Esophagus mucosa (tissue), 1 donor: ENCODE measurements at places on chromosomes 2 and 18. TPM values are rescaled to one million over a fixed set of nuclear protein-coding genes. Genes with fewer than 3 reads are reported as not detected.

The SYT4 gene
- not detected for total RNA-seq

The ODC1 gene
- total RNA-seq: 21.6 TPM

The FZD7 gene
- 3.0 TPM for total RNA-seq

The PMAIP1 gene
- total RNA-seq: 11.6 TPM

The CFAP221 gene
- not detected for total RNA-seq

The IL36A gene
- total RNA-seq: 167 TPM

The CPS1 gene
- total RNA-seq: 4.7 TPM

The UGT1A3 gene
- 0.28 TPM for total RNA-seq

The IGFBP2 gene
- total RNA-seq: 192 TPM

The SALL3 gene
- total RNA-seq: not detected

The CFC1B gene
- total RNA-seq: not detected

The HAT1 gene
- total RNA-seq: 25.3 TPM

The FBXO41 gene
- 0.92 TPM for total RNA-seq

The PROM2 gene
- 100 TPM for total RNA-seq

The MC5R gene
- total RNA-seq: 0.28 TPM

The DNAJC5G gene
- not detected for total RNA-seq

The CDH2 gene
- total RNA-seq: not detected

The TUBA4B gene
- total RNA-seq: not detected

The BCL2 gene
- total RNA-seq: 2.3 TPM

The CHRNA1 gene
- total RNA-seq: not detected

The KCNE4 gene
- total RNA-seq: 0.12 TPM

The HRH4 gene
- 0.28 TPM for total RNA-seq

The MROH2A gene
- total RNA-seq: 0.52 TPM

The CBLN2 gene
- not detected for total RNA-seq

The SPC25 gene
- total RNA-seq: 6.0 TPM

The KCNS3 gene
- total RNA-seq: 3.4 TPM

The ZNF521 gene
- total RNA-seq: 3.3 TPM

The PROC gene
- 0.20 TPM for total RNA-seq

The SERPINB4 gene
- total RNA-seq: 418 TPM

The RUFY4 gene
- total RNA-seq: 0.12 TPM

The EIF5B gene
- total RNA-seq: 24.7 TPM

The PMS1 gene
- 12.8 TPM for total RNA-seq

The ZNF514 gene
- total RNA-seq: 7.4 TPM

The GRB14 gene
- total RNA-seq: 0.36 TPM

The GPR55 gene
- 0.20 TPM for total RNA-seq

The ACMSD gene
- not detected for total RNA-seq

The ASIC4 gene
- total RNA-seq: not detected

The KYNU gene
- 33.6 TPM for total RNA-seq

The EVA1A gene
- total RNA-seq: 0.56 TPM

The ERFE gene
- total RNA-seq: 0.44 TPM

The NABP1 gene
- 32.8 TPM for total RNA-seq

The SPRED2 gene
- total RNA-seq: 12.8 TPM

The REEP1 gene
- total RNA-seq: 1.6 TPM

The PPIG gene
- total RNA-seq: 28.0 TPM

The VIT gene
- total RNA-seq: 2.6 TPM

The GPN1 gene
- 26.5 TPM for total RNA-seq

The MGAT5 gene
- 23.6 TPM for total RNA-seq

The TFCP2L1 gene
- 36.5 TPM for total RNA-seq

The LRRTM4 gene
- total RNA-seq: not detected

The OTOF gene
- total RNA-seq: not detected

The ALK gene
- total RNA-seq: 0.04 TPM

The VAMP8 gene
- 264 TPM for total RNA-seq

The DLX1 gene
- not detected for total RNA-seq

The RAD51AP2 gene
- 0.16 TPM for total RNA-seq

The ALLC gene
- not detected for total RNA-seq

The TCF7L1 gene
- 4.5 TPM for total RNA-seq

The KCNK3 gene
- 0.44 TPM for total RNA-seq
